Naive thymus-derived CD8-positive, alpha-beta T cell (primary cell): ENCODE measurements at places on chromosomes 4 and X. TPM values are rescaled to one million over a fixed set of nuclear protein-coding genes. Genes with fewer than 3 reads are reported as not detected.

Gene HSFX1
- 0.62 TPM for total RNA-seq

Gene KLHL34
- 3.5 TPM for total RNA-seq

Gene CNGA1
- total RNA-seq, result not detected

Gene ART3
- total RNA-seq, result not detected

Gene F11
- not detected for total RNA-seq

Gene AGTR2
- not detected for total RNA-seq

Gene ZCCHC12
- total RNA-seq, result 0.26 TPM

DNA sequence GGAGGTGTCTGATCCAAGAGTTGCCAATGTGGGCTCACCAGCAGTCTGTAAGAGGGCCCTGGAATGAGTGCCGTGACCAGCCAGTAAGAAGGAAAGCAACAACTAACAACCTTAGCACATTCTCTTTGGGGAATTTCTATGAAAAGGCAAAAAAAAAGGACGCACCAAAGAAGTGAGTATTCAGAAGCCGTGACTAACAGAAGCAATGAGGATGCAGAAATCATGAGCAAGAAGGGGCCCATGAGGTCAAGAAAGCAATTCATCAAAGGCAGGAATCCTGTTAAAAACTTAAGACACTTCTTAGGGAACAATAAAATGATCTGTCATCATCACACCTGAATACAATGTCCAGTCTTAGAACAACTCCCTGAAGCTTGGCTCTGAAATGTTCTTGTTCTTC lies 260.5 kb downstream of the RAPGEF2 start:
- DNase-seq, result no peak

DNA sequence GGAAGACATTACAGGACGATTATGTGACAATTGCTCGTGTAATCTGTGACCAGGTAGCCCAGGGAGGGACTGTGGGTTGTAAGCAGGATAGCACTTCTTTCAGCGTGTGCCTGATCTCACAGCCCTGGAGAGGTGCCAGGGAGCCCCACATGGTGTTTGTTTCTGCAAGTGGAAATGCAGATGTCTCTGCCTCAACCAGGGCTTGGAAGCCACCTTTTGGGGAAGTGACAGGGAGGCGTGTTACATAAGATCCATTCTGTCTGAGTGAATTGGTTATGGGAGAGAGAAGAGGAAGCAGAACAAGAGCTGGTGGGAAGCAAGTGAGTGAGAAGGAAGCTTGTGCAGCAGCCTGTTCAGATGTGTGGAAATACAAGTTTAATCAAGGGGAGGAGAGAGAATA lies 104.5 kb upstream of the GATB start:
- no peak for DNase-seq

GRCh38 chrX:134670134-134670924 lies 12.1 kb upstream of the PLAC1 start:
- no peak for DNase-seq

GRCh38 chr4:82889287-82889686 lies 1.7 kb downstream of the SEC31A start:
- no peak for DNase-seq

DNA sequence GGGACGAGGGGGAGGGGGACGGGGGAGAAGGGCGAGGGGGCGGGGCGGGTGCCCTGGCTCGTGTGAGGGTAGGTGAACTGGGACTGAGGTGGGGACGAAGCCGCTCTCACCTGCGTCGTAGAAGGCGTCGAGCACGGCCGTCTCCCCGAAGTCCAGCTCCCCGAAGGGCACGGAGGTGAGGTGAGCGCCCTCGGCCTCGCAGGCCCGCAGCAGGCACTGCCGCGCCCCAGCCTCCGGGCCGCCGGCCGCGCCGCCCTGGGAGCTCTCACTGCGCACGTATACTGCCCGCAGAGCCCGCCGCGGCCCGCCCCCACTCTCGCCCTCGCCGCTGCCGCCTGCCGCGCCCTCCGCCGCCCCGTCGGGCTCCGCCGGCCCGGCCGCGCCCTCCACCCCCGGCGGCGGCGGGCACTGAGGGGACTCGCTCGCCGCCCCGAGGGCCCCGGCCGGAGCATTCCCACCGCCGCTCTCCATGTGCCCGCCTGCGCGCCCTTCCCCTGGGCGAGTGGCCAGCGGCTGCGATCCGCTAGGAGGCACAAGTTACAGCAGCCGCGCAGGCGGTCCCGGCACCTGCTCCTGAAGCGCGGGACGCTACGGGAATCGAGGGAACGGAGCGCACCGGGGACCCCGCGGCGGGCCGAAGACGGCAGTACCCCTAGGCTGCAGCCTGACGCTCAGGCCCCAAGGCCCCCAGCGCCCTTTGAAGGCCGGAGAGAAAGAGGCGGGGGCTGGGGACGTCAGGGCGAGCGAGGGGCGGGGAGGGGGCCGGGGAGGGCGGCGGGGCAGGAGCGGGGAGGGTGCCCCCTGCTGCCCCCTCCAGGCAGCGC lies at the start of gene MAP3K15:
Gene MAP3K15, minus strand, starts transcription at position 718 of the 824 bp plus-strand sequence. Its CDS starts 247 bp downstream, at position 471.
- no peak for DNase-seq

DNA sequence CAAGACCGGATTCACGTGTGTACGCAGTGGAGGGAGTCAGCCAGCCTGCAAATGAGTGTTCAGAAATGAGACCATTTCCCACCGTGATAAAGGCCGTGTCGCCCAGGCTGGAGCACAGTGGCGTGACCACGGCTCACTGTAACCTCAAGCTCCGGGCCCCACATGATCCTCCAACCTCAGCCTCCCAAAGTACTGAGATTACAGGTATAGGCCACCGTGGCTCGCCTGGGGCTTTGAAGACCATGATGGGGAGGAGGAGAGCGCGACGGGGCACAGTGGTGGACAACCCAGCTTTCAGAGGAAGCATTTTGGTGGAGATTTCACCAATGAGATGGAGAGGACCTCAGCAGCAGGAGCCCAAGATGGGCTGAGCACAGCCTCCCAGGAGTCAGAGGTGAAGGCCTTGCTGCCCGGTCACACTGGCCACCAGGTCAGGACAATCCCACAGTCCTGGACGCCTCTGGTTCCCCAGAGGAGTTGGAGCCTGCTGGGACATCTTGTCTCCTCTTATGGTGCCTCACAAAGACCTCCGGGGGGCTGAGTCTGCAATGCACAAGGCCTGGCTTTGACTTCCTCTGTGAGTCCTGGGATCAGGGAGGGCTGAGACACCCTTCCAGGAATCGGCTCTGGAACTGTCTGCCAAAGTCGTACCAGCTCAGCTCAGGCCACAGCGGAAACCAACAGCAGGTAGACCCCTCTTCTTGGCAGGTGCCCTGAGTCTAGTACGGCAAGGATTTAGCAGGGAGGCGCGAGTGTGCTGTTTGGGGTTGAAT lies 22.4 kb upstream of the MXD4 start:
- DNase-seq, result no peak

- no peak for DNase-seq
These were observed 1805.6 kb upstream of the TENM3 start for GRCh38 chr4:180437601-180438000.

- DNase-seq, result no peak
These were observed 24.9 kb upstream of the ZDHHC15 start for GRCh38 chrX:75547783-75548182.

DNA sequence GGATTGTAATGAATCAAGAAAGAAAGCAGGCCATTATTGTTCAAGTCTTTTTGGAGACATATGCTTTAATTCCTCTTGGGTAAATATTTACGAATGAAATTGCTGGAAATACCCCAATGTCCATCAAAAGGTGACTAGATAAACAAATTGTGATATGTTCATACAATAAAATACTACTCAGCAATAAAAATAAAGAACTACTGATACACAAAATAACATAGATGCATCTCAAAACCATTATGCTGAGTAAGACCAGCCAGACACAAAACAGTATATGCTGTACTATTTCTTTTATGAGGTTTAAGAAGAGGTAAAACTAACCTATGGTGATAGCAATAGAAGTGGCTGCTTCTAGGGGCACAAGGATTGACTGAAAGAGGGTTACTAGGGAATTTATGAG lies 28.8 kb upstream of the JADE1 start:
- no peak for DNase-seq

- no peak for DNase-seq
These were observed 1.0 kb downstream of the GPR50 start for GRCh38 chrX:151177141-151178027.

DNA sequence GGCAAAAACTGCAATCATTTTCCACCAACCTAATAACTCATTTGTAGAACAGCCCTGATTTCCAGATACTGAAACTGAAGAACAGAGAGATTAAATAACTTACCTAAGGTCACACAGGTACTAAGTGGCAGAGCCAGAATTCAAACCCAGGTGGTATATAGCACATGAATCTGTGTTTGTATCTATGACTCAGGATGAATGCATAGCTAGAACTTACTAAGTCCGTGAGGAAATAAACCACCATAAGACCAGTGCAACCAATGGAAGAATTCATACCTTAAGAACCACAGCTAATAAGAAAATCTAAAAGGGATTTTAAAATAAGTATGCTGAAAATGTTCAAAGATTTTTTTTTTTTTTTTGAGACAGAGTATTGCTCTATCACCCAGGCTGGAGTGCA lies 1.5 kb upstream of the PLAC1 start:
- no peak for DNase-seq
